Right ventricle myocardium superior (tissue), 1 donor: ENCODE measurements at places on chromosomes 3 and 15. TPM values are rescaled to one million over a fixed set of nuclear protein-coding genes. Genes with fewer than 3 reads are reported as not detected.

AAGAB gene
- 18.1 TPM for total RNA-seq

DNA sequence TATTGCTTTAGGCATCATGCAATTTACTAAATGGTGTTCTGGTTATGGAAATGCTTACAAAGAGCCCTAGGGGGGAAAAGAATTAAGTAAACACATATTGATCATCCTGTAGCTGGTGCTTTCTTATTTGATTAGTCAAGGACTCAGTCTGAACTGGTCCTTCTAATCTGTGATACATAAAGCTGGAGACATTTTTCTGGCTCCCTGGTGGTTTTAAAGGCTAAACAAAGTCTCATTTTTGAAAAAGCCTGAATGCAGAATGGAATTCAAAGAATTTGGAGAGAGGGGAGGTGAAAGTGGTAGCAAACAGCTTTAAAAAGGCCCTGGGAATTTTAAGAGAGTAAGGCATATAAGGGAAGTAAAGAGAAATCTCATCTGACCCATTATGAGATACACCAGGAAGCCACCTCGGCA is 149.7 kb downstream of the RBMS3 start:
- DNase-seq: no peak

DNA sequence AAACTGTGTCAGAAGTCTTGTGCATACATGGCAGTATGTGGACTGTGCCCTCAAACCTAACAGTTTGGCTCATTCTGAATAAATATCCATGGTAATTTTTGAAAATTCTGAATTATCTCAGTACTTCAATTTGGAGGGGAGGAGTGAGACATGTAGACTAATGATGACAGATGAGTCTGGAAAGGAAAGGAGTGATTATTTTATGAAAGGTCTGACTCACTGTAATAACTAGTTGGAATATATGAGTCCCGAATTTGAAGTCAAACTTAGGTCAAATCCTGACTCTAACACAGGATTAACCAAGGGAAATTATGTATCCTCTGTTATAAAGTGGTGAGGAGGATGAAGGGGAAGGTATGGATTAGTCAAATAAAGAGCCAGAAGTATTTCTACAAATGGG is 38.6 kb downstream of the SUCNR1 start:
- no peak for DNase-seq

LMCD1 gene
- total RNA-seq: 49.6 TPM

BBX gene
- 31.7 TPM for total RNA-seq

- peak; percentile 78 for DNase-seq
Measured at GRCh38 chr15:67838789-67839332, 984 bp downstream of the RNU6-1 start.
